Cortex of kidney (tissue), 1 donor: ENCODE measurements at places on chromosomes 1 and 21.

- no peak for DNase-seq
These were observed 663.9 kb downstream of the PTPRU start for GRCh38 chr1:29900104-29900679.

DNA sequence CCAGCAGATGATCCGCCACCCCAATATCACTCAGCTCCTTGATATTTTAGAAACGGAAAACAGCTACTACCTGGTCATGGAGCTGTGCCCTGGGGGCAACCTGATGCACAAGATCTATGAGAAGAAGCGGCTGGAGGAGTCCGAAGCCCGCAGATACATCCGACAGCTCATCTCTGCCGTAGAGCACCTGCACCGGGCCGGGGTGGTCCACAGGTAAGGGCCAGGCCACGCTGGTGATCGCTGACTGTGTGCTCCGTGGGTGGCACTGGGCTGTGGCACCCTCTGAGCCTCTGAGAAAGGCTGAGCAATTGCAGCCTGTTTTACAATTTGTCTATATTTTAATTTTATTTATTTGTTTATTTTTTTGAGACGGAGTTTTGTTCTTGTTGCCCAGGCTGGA lies 51.7 kb downstream of the HUNK start:
- no peak for DNase-seq

DNA sequence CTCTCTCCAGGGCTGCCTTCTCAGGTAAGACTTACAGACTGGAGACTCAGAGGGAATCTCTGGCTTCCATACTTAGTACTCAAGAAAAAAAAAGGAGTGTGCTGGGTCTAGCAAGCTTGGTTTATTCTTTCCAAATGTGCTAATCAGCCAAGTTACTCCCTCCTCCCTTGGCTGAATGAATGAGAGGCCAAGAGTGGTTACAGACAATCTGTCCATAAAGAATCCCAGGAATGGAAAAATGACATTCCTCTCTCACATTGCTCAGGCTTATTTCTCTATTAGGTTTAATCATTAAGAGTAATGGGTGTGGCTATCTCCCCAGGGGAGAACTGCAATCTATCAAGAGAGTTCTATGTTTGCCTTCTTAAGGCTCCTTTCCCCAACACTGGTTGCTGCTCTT lies 547.3 kb upstream of the PLXNA2 start:
- no peak for DNase-seq

GRCh38 chr1:202584707-202585589 lies 125.3 kb downstream of the SYT2 start:
- no peak for DNase-seq

- DNase-seq: no peak
These were observed 29.2 kb downstream of the ARID4B start for GRCh38 chr1:235298758-235299157.

GRCh38 chr1:37047542-37047941 lies 13.2 kb upstream of the GRIK3 start:
- DNase-seq: no peak

DNA sequence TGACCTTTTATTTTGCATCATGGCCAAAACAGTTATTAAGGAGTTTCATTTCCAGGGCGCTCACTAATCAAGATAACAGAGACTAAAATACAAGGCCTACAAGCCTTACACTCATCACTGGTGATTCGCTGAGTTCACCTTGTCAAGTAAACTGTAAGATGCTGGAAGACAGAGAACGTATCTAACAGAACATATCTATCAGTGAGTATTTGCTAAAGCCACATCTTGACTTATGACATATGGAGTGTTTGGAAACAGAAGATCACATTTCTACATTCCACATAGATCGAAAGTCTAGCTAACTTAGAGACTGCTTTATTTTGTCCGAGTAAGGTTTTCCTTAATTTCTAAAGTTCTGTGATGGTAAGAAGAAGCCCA lies 506.5 kb downstream of the SMYD3 start:
- DNase-seq: no peak

DNA sequence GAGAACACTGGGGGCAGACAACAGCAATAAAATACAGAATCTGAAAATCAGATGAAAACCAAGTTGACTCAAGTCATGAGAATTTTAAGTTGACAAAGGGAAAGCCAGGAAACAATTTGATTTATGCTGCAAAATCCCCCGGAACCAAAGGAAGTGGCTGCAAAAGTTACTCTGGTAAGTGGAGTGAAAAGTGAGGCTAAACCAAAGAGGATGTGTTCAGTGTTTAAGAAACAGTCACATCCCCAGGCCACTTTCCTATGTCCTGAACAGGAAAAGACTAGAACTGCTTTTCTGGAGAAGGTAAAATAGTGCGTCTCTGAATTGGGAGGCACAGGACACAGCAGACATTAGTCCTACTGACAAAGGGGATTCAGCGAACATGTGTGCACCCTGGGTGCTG lies 5.9 kb downstream of the TARBP1 start:
- no peak for DNase-seq

DNA sequence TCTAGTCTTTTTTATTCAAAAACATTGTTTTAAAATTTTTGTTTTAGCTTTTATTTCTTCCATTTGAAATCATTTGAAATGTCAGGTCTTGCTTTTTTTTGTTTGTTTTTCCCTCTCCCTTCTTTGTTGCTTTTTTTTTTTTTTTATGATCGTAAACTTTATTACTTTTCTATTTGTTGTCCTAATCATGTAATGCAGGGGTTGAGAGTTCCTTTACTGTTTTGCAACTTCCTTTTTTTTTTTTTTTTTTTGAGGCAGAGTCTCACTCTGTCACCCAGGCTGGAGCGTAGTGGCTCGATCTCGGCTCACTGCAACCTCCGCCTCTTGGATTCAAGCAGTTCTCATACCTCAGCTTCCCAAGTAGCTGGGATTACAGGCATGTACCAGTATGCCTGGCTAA lies 24.8 kb downstream of the IVNS1ABP start:
- no peak for DNase-seq

GRCh38 chr1:156413391-156414246 lies 44.6 kb downstream of the RHBG start:
- no peak for DNase-seq

DNA sequence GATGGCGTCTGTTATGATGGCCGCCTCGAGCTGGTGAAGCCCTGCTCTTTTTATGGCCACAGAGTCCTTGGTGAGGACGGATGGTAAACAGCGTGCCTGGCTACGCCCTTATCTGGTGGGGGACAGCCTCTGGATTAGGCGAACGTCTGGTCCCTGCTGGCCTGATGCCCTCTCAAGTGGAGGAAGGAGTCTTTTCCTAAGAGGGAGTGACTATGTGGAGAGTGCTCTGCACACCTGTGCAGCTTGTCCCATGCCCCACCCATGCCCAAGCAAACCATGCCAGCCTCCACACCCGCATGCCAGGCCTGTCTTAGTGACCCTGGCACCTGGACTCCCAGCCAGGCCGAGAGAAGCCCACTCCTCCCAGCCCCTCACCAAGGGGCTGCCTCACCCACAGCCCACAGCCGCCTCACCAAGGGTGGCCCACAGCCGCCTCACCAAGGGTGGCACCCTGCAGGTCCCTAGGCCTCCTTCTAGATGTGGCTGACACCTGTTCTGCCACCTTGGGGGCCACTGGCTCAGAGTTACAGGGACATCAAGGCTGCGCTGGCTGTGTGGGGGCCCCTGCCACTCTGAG lies 40.2 kb downstream of the WNT9A start:
- no peak for DNase-seq

DNA sequence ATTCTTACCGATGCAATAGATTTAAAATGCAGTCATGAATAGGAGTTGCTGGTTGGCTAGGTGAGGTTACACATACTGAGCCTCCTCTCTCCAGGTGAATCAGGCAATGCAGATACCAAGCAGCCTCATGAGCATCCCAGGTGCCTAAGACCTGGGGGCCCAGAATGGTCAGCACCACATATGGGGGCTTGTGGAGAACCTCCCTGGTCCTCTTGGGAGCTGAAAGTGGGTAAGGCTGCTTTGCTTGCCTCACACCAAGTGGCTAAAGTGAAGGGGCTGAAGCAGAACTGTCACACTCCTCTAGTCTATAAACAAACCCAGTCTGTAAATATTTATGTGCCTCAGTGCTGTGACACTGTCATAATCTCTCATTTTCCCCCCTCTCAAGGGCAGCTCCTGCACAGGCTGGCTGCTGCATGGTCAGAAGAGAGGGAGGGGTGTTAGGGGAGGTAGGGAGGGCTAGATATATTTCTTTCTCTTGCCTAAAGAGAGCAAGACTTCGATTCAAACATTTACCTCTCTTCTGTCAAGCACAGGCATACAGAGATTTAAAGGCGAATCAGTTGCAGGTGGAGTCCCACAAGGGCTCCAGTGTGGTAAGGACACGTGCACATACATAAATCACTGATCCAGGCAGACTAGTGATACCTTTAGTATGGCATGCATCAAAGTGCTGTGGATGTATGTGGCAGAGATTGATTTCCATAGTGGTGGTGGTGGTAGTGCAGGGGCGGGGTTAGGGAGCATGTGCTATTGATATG lies 157.9 kb upstream of the TNR start:
- DNase-seq: no peak

- DNase-seq: no peak
These were observed 256.9 kb upstream of the DPYD start for GRCh38 chr1:98177751-98178150.

- no peak for DNase-seq
These were observed 36.2 kb downstream of the CACHD1 start for GRCh38 chr1:64505944-64506655.

DNA sequence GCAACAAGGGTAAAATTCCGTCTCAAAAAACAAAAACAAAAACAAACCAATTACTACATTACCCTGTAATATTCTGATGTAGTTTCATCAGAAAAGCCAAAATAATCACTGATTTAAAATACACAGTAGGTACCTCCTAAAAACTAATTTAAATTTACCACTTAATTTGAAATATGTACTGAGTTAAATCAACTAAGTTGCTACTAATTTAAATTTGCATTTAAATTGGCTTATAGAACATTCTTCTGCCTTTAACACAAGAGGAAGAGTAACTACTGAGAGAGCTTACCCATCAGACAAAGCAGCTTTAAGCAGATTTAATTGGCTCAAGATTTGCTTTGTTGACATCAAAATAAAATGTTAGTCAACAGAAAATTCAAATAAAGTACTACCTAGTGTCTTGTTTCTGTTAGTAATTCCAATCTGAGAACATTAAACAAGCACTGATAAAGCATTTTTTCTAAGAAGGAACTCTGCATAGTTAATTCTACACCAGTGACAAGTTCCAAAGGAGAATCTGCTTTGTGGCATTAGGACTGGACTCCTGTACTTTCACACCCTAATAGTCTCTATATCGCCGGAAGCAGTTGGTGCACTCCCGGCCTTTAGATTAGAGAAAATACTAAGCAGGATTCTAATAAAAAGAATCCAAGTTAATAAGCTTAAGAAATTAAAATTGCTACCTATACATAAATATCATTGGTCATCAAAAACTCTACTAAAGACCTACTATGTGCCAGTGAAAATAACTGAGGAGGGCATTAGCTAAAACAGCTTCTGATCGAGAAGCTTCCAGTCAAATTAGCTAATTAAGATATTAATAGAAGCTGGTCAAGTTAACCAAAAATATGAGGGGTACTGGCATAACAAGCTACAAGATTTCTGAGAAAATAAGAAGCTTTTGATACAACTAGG lies 8.4 kb downstream of the LUZP1 start:
- no peak for DNase-seq

GRCh38 chr1:119715542-119715941 lies 3.8 kb downstream of the PHGDH start:
- no peak for DNase-seq

- no peak for DNase-seq
These were observed 244.6 kb upstream of the DMRTA2 start for GRCh38 chr1:50667710-50668356.

DNA sequence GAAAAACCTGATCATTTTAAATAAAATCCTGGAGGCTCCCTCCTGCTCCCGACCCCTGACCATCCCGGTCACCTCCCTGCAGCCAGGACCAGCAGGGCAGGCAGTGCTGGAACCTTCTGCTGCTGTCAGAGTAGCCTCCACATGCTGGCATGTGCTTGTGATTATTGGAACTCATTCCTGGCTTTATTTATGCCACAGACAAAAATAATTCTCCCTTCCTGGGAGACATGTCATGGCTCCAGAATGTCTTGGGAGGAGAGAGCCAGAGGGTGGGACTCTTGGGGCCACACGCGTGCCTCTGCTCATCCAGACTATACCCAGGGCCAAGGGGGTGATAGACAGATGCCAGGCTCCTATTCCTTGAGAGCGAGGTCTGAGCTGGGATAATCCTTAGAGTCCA lies 183.6 kb upstream of the RAB4A start:
- DNase-seq: no peak

- DNase-seq: no peak
These were observed 26.7 kb upstream of the NGF start for GRCh38 chr1:115364780-115365155.
